ENCODE measurements at places on chromosomes 7 and 10.

- peak; percentile 49 for DNase-seq
Measured at GRCh38 chr7:106952658-106953231, 87.7 kb downstream of the PIK3CG start.

GRCh38 chr7:76512941-76513816 lies 2.8 kb downstream of the UPK3B start:
- peak; percentile 87 for DNase-seq

DNA sequence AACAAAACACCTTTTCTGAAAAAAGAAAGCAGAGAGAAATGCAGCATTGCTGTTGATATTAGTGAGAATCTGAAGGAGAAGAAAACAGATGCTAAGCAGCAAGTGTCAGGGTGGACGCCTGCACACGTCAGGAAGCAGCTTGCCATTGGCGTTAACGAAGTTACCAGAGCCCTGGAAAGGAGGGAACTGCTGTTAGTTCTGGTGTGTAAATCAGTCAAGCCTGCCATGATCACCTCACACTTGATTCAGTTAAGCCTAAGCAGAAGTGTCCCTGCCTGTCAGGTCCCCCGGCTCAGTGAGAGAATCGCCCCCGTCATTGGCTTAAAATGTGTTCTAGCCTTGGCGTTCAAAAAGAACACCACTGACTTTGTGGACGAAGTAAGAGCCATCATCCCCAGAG lies 6.4 kb downstream of the RPP38 start:
- no peak for DNase-seq

GRCh38 chr10:113177936-113178335 lies 227.9 kb downstream of the TCF7L2 start:
- DNase-seq: peak; percentile 59

DNA sequence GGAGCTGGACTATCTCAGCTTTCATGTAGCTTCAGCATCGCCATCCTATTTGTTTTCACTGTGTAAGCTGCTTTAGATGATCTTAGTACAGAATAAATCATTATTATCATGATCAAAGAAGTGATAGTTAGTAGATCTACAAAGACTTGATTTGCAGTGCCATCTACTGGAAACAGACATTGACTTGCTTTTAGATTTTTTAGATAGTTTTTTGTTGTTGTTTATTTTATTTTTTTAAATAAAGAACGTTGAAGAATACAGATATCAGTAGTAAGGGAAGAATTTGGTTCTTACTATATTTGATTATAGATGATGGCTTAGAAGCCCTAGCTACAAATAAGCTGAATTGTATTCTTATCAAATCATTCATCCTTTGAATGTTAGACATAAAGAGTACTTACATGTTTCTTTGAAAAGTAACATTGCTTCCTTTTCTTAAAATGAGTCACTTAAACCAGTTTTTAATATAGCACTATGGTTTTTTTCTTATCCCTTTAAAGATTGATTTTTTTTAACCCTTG lies 6.3 kb upstream of the SFMBT2 start:
- no peak for DNase-seq

DNA sequence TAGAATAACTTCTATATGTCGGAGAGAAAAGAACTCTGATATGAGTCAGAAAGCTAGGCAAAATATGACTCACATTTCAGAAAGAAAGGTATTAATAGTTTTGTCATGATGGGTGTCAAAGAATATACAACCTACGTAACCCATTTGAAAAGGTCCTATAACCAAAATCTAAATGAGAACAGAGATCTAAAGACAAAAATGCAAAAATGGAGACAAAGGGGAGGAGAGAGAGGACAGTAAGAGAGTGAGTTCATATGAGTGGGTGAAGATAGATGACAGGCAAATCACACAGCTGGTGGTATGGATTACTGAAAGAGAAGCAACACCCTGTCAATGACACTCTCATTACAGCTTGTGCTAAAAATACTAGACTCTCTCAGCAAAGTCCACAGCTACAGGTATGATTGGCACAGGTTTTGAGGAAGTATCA lies 25.6 kb downstream of the ANKMY2 start:
- DNase-seq: no peak

GRCh38 chr10:79093658-79094411 lies 25.1 kb downstream of the ZMIZ1 start:
- peak; percentile 67 for DNase-seq

GRCh38 chr10:76333326-76333725 lies 901.9 kb downstream of the LRMDA start:
- no peak for DNase-seq

GRCh38 chr10:107727767-107728317 lies 563.3 kb upstream of the SORCS1 start:
- DNase-seq: no peak

- no peak for DNase-seq
Measured at GRCh38 chr10:17344206-17344605, 110.2 kb downstream of the ST8SIA6 start.

DNA sequence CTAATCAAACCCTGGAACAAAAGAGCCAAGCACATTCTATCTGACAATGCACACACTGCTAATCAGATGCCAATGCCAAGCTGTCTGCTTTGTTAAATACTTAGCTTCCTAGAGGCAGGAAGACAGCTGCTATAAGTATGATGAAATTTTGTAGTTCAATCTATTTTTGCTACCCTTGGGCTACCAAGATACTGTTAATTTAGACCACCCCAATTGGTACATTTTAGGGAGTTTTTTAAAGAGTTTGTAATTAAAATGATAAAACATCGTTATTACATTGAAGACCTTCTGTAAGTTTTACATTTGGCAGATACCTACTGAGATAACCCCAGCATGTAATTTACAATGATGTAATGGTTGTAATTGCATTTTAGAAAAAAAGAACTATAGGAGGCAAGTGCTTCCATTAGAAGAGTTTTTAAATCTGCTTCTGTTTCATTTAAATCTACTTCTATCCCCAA lies 268.5 kb downstream of the ADK start:
- no peak for DNase-seq

DNA sequence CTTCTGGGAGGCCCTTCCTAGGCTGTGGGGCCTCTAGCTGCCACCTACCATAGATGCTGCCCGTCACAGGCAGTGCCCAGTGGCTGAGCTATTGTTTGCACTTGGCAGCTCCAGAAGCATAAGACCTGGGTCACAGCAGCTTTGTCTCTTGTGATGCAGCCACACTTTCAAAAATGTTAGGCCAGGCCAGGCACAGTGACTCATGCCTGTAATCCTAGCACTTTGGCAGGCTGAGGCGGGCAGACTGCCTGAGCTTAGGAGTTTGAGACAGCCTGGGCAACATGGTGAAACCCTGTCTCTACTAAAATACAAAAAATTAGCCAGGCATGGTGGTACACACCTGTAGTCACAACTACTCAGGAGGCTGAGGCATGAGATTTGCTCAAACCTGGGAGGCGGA lies 9.5 kb upstream of the KAZALD1 start:
- no peak for DNase-seq

All from endodermal cell (in vitro differentiated cells).